ENCODE measurements at places on chromosomes 12 and 14.

- no peak for DNase-seq
Observed at GRCh38 chr12:12505544-12506495, 56.8 kb downstream of the DUSP16 start.

- DNase-seq: no peak
Observed at GRCh38 chr12:102690253-102690652, 209.9 kb upstream of the IGF1 start.

DNA sequence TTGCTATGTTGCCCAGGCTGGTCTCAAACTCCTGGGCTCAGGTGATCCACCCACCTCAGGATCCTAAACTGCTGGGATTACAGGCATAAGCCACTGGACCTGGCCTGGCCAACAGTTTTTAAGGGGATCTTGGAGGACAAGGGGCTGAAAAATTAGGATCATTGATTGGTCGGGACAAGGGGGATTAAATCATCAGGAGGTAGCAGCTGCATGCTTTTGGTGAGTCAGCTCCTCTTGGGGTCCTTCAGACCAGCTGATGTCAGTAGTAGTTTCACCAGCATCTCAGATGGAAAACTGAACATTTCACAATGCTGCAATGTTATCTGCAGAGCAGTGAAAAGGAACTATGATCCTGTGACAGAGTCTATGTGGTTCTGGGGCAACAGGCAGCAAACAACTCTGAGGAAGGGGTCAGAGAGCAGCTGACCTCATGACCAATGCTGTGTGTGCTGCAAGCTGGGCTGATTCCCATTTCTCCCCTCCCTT lies 6.3 kb downstream of the LRRC74A start:
- no peak for DNase-seq

DNA sequence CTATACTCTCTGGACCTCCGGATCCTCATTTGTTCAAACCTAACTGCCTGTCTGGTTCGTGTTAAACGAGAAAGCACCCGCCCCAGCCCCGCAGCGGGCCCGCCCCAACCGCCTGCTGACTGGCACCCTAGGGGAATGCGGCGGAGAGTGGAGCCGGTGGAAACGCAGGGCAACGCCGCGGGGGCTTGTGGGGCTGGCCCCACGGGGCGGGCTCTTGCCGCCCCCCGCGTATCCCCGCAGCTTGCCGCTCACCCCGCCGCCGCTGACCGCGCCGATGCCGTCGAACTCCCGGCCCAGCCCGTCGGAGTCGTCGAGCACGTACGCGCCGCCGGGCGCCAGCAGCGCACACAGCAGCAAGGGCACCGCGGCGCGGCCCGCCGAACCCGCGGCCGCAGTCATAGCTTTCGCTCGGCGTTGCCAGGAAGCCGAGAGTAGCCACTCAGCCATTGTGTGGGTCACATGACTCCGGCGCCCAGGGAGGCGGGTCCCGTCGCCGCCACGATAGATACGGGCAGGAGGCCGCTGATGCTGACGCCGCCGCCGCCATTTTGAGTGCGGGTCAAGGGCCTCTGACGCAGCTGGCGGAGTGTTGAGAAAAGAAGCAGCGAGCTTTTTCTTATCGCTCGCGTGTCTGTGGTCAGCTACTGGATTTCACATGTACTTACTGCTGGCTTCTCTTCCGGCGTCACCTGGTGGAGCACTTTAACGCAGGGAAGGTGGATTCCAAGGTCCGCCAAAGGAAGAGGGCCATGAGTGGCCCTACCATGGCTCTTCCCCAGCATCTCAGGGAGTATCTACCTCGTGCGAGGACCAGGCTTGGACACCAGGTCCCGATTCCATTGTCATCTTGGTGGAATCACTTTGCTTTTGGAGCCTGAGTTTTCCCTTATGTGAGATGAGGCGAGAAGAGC lies at the start of gene GALC:
TSS of gene GALC (minus strand) at position 465 of the 911 bp plus-strand sequence. CDS start at position 447, 18 bp downstream.
- peak; percentile 94 for DNase-seq

DNA sequence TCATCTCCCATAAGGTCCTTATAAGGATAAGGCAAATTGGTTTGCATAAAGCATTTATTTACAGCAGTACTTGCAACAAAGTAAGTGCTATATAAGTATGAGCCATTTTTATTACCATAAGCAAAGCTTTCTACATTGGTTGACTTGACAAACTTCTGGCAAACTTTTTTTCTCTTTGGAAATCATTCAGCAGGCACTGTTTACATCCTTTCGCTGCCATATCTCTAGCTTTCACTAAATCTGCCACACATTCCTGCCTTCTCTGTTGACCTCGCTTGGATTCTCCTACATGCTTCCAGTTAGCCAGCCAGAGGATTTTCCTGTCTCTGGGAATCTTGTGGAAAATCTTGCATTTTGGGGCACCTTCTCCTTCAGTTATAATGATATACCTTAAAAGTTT lies 21.8 kb upstream of the HDAC7 start:
- no peak for DNase-seq

GRCh38 chr12:92775416-92775815 lies 72.6 kb downstream of the PLEKHG7 start:
- DNase-seq: no peak

- no peak for DNase-seq
Observed at GRCh38 chr14:22088614-22089342, 415.2 kb upstream of the OR4E1 start.

- no peak for DNase-seq
Observed at GRCh38 chr12:30025317-30025716, 241.6 kb upstream of the TMTC1 start.

- no peak for DNase-seq
Observed at GRCh38 chr12:69872804-69873203, 47.8 kb downstream of the MYRFL start.

DNA sequence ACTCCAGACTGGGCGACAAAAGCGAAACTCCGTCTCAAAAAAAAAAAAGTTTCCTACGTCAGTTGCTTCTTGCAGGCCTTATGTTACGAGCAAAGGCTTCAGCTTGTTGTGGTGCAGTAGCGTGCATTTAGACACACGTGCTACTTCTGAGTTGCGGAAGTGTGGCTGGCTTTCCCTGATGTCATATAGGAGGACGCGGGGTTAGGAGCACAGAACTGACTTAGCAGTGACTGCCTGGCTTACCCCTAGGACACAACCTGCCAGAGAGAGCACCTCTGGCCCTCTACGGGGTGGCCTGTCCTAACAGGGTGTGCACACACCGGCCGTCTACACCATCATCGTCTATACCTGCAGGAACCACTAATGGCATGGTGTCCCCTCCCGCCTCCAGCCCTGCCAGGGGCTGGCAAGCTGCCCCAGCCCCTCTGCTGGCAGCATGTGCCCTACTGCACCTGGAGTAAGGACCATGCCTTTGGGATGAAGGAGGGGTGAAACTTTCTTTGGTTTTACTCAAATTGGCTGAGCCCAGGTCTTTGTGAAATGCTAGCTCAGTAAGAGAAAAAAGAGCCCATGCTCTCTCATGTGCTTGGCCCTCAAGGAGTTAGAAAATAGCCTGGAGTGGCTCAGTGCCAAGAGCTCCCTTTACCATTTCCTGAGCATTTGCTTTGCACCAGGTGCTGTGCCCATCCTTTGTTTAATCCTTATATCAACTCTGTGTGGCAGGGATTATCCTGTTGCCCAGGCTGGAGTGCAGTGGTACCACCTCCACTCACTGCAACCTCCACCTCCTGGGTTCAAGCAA lies 1.7 kb upstream of the GPR68 start:
- peak; percentile 88 for DNase-seq

DNA sequence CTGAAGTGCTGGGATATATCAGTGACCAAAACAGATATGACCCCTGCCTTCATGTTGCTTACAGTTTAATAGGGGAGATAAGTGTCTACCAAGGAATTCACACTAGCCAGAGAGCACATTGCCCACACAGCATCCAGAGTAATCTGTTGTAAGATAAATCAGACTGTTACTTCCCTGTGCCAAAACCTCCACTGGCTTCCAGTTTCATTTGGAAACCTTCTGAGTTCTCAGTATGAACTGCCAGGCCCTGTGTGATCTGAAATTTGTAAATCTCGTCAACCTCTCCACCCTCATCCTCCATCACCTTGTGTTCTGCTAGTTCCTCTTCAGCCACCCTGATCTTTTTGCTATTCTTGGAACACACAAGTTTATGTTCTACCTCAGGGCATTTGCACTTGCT lies 154.7 kb downstream of the ETV6 start:
- no peak for DNase-seq
